ENCODE measurements at places on chromosomes 5 and 9.

- no peak for DNase-seq
Measured at GRCh38 chr5:113771483-113771882, 258.0 kb downstream of the YTHDC2 start.

GRCh38 chr9:115715666-115716065 is 437.9 kb upstream of the PAPPA start:
- no peak for DNase-seq

DNA sequence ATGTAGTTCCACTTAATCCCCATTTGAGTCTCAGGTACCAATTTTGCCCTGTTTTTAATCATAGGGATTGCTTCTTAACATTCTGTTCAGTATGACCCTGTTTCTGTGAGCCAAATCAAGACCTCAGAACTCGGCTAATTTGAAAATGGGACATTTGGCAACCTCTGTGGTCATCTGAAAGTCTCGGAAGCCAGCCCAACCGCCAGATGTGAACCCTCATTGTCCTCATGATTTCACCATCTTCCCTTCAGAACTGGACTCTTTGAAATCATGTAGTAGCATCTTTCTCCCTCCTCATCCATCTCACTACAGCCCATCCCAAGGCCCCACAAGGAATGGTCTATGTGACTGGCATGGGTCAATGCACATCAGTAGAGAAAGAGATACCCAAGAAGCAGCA is 88.9 kb downstream of the S1PR3 start:
- DNase-seq: no peak

- no peak for DNase-seq
Measured at GRCh38 chr5:142719836-142720370, 34.0 kb upstream of the FGF1 start.

- DNase-seq: no peak
Measured at GRCh38 chr5:142506046-142506445, 179.8 kb downstream of the FGF1 start.

- DNase-seq: no peak
Measured at GRCh38 chr5:107572715-107573368, 97.9 kb downstream of the EFNA5 start.

- peak; percentile 93 for DNase-seq
Measured at GRCh38 chr5:140113699-140114263, at the start of gene PURA. Gene PURA (plus strand): TSS chr5:140114109. CDS start chr5:140114182, 73 bp downstream.

DNA sequence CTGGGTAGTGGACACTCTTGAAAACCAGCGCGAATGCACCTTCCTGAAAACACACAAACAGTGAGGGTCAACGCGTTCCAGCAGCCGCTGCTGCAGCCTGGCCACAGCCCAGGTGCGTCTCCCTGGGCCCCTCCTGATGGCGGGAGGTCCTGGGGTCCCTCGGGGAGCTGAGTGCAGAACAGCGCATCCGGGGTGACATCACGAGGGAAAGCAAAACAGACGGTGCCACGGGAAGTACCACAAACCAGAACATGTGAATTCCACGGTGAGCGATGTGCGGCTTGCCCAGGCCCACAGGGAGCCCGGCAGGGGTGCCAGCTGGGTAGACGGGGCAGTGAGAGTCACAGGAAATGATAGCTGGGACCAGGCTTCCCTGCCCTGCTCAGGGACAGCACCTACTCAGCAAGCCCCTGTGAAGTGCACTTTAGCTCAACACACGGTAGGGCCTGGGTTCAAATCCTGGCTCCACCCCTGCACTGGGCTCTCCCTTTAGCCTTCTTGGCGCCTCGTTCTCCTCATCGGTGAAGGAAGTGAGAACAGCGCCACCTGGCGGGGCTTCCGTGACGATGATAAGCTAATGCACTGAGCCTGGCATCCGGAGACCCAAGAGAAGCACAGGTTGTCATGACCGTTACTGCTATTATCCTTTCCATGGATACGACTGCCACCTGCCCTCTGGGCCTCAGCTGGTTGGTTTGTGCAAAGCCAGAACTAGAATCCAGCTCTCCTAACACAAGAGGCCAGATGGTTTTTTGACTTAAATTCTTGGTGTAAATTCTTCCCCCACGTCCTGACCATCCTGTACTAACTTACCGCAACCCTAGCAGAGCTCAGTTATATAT is 24.6 kb downstream of the GFPT2 start:
- DNase-seq: peak; percentile 43

DNA sequence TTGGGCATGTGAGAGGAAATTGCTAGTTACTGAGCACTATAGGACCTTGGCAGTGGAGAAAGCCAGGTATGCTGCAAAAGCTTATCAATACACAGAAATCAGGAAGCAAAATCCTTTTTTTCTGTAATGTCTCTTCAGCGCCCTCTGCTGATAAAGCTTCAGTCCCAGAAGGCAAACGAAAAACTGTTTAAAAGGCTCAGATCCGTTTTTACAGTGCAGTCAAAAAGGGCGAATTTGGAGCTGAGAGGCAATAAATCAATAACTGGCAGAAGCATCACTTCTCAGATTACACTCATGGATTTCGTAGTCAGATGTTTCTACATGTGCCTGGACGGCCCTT is 1.1 kb upstream of the MAN2A1 start:
- DNase-seq: peak; percentile 10

- no peak for DNase-seq
Measured at GRCh38 chr5:151006704-151007334, 13.6 kb upstream of the GPX3 start.

GRCh38 chr5:87829217-87829551 is 416.5 kb upstream of the CCNH start:
- no peak for DNase-seq

DNA sequence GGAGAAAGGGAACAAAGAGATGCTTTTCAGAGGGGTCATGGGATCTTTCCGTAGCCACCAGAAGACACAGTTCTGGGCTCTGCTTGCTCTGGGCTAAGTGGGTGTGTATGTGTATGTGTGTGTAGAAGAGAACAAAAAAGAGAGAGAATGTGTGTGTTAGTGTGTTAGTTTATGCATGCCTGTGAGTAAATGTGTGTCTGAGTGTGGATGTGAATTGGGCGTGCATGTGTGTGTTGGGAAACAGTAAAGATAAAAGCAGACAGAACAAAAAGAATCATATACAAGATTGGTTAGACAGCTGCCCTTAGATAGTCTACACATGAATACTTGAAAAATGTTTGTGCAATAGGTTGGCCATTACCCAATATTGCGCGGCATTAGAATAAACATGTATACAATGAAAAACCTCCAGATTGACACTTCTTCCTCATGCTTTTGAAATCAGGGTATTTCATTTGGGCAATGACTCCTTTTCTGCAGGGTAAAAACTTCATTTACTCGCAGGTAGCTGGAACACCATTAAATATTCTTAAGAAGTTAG is 36.5 kb upstream of the HSPA9 start:
- no peak for DNase-seq

DNA sequence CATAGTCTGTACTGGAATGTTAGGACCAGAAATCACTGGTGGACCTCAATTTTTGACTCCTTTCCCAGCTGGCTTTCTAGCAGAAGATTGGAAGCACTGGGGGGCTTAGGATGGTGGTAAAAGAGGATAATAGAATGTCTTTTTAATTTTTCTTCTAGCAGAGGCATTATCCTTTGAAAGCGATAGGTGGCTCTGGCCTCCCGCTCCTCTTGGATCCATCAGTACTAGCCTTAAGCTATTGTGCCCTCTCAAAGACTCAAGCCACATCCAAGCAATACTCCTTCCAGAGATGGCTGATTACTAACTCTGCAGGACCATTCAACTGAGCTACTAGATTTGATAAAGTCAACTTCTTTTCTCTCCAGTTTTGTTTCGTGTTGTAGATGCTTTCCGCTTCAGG is 610.6 kb downstream of the CDH12 start:
- no peak for DNase-seq

GRCh38 chr5:77443670-77444069 is 48.4 kb downstream of the WDR41 start:
- DNase-seq: no peak

- no peak for DNase-seq
Measured at GRCh38 chr9:119368179-119368578, 1.1 kb downstream of the BRINP1 start.

DNA sequence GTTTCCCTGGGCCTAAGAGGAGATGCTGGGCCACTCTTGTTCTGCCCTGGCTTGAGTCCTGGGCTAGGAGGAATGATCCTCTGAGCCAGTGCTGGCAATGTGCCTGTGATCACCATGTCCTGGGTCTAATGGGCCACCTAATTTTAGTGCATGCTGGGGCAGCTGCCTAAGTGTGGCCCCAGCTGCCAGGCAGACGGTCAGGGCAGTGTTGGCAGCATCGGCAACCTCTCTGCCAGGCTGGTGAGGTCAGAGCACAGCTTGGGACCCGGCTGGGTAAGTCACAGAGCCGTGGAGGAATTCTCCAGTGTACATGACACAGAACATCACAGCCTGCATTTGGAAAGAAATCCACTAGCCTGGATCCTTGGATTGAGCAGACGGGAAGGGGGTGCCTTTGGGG is 21.4 kb upstream of the PITX1 start:
- no peak for DNase-seq

GRCh38 chr9:136979769-136980587 is 2.7 kb downstream of the PTGDS start:
- no peak for DNase-seq

GRCh38 chr5:146906803-146907202 is 28.2 kb upstream of the PPP2R2B start:
- no peak for DNase-seq

DNA sequence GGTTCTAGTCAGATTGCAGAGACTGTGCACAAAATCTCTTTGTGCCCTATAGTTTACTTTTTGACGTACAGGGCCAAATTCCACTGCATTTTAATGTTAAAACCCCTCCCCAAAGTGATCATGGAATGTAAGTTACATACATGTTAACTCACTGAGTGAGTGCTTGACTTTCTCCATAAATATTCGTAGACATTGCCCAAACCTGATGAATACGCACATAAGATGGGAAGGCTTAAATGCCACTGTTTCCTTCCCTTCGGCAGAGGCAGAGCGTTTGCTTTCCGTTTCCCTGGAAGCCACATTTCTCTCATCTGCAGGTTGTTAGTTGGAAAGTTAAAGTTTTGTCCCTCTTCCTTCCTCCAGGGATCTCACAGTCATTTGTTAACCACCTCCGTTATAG is 286.2 kb downstream of the MCTP1 start:
- DNase-seq: no peak

DNA sequence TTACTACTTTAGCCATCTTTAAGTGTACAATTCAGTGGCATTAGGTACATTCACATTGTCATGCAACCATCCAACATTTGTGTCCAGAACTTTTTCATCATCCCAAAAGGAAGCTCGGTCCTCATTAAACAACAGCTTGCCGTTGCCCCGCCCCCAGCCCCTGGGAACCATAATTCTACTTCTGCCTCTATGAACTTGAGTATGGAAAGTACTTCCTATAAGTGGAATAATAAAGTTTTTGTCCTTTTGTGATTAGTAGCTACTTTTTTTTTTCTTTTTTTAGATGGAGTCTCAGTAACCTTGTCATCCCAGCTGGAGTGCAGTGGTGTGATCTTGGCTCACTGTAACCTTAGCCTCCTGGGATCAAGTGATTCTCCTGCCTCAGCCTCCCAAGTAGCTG is 5.0 kb downstream of the GBGT1 start:
- no peak for DNase-seq

- DNase-seq: no peak
Measured at GRCh38 chr5:110383231-110383630, 343.2 kb downstream of the TMEM232 start.

DNA sequence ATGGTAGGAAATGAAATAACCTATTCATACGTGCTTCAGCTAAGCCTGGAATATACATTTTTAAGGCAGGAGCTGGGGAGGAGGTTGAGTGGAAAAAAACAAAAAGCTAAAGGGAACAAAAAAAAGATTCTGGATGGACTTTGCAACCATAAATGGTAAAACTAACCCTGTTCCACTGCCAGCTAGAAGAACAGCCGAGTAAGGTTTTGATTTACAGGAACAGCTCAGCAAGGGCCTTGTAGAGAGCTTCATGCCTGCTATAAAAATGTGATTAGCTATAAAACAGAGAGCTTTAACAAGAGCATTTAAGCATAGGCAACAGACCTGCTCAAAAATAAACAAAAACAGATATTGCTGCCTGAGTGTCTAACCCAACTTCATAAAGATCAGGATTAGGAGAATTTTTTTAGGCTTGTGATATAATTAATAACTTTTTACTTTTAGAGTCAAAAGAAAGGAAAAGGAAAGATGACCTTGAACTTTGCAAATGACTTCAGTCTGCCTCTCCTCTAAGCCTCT is 194.8 kb downstream of the FBXL7 start:
- no peak for DNase-seq

DNA sequence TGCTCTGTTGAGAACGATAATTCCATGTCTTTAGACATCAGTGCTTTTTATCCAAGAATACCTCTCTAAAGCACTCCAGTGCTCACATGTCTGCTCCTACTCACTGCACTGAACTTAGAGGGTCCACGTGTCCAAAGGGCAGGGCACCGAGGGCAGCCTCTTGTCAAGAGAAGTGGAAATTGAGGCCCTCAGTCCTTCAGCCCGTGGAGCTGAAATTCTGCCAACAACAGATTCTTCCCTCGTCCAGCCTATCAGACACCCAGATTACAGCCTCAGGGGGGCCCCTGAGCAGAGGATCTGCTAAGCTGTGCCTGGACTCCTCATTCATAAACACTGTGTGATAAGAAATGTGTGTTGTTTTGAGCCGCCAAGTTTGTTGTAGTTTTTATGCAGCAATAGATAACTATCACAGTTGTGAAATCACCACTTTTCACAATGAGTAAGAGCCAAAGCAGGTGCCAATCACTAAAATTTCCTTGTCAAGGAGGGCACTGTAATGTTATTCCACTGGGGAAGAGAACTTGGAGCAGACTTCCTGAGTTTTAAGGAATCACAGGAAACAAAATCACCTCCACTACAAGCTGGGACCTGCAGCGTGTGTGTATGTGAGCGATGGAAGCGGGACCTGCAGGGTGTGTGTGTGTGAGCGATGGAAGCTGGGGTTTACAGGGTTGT is 58.8 kb upstream of the IGFBPL1 start:
- no peak for DNase-seq

DNA sequence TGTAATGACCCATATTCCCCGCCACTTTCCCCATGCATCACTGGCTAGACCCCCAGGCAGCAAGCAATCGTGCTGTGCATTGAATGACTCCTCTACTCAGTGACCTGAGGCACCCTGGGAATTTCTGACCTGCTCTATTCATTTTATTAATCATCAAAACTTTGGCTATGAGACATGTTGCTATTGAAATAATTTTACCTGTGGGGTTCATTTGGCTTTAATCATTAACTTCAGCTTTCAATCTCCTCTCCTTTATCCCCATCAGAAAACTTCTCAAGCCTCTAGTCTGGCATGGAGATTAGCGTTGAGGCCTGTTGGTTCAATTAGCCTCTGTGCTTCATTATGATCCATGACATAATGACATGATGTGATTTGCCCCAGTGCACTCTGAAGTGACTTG is 429.0 kb downstream of the ZNF608 start:
- DNase-seq: no peak

DNA sequence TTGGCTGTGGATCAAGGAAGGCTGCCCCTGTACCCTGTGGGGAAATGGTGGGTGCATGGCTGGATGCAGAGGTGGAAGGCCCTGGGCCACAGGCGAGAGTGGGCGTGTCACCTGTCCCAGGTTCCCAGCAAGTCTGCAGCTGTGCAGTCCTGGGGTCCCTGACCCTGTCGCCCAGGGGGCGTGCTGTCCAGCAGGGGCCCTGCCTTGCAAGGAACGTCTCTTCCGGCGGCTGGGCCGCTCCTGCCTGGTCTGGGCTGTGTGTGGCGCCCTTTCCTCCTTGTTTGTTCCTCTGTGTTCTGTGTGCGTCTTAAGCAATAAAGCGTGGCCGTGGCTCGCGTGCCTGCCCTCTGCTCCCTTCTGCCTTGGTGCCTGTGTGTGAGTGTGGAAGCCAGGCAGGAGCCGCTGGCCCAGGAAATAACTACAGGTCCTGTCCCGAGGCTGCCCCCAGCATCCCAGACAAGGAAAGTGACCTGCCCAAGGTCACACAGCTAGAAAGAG is 8.4 kb downstream of the SLC2A6 start:
- no peak for DNase-seq

- DNase-seq: no peak
Measured at GRCh38 chr9:124489222-124489621, 18.0 kb downstream of the NR5A1 start.

Data from progenitor cell of endocrine pancreas (in vitro differentiated cells).